ENCODE measurements at places on chromosomes 3 and 15. TPM values are rescaled to one million over a fixed set of nuclear protein-coding genes. Genes with fewer than 3 reads are reported as not detected.

The CACNA2D3 gene
- polyA plus RNA-seq, result not detected

The TMEM158 gene
- not detected for polyA plus RNA-seq

The RETNLB gene
- not detected for polyA plus RNA-seq

The MYL3 gene
- not detected for polyA plus RNA-seq

The EIF4A2 gene
- 251 TPM for polyA plus RNA-seq

The FGF7 gene
- polyA plus RNA-seq, result not detected

The PRSS50 gene
- polyA plus RNA-seq, result not detected

The TMEM212 gene
- not detected for polyA plus RNA-seq

The LRRC34 gene
- 0.62 TPM for polyA plus RNA-seq

The GABRG3 gene
- not detected for polyA plus RNA-seq

The CIB2 gene
- 2.7 TPM for polyA plus RNA-seq

The AMT gene
- polyA plus RNA-seq, result 0.63 TPM

The SNRPN gene
- 384 TPM for polyA plus RNA-seq

The CEP97 gene
- 5.6 TPM for polyA plus RNA-seq

The ASB14 gene
- 0.65 TPM for polyA plus RNA-seq

The AZI2 gene
- 63.7 TPM for polyA plus RNA-seq

The CMTM8 gene
- 14.6 TPM for polyA plus RNA-seq

The RBP2 gene
- not detected for polyA plus RNA-seq

The CAPN3 gene
- polyA plus RNA-seq, result not detected

The STX19 gene
- polyA plus RNA-seq, result 0.95 TPM

The LEKR1 gene
- 2.4 TPM for polyA plus RNA-seq

The WHAMM gene
- polyA plus RNA-seq, result 5.2 TPM

The GPR149 gene
- polyA plus RNA-seq, result not detected

The ATP10A gene
- 2.8 TPM for polyA plus RNA-seq

The SLC28A2 gene
- not detected for polyA plus RNA-seq

The ZNF639 gene
- polyA plus RNA-seq, result 41.9 TPM

The TNFSF10 gene
- polyA plus RNA-seq, result 57.0 TPM

The CXCR6 gene
- 25.5 TPM for polyA plus RNA-seq

The APOD gene
- polyA plus RNA-seq, result not detected

The CCR8 gene
- 61.6 TPM for polyA plus RNA-seq

The CSTA gene
- not detected for polyA plus RNA-seq

The RASSF1 gene
- 48.4 TPM for polyA plus RNA-seq

The TGM5 gene
- not detected for polyA plus RNA-seq

The CPLX3 gene
- polyA plus RNA-seq, result not detected

The SLC24A5 gene
- polyA plus RNA-seq, result not detected

The SETD5 gene
- polyA plus RNA-seq, result 32.2 TPM
